HuH-7.5 (cell line): ENCODE measurements at places on chromosomes 2 and 18.

- DNase-seq, result peak; percentile 16
Measured at GRCh38 chr2:159712929-159713420, 669 bp downstream of the MARCHF7 start.

DNA sequence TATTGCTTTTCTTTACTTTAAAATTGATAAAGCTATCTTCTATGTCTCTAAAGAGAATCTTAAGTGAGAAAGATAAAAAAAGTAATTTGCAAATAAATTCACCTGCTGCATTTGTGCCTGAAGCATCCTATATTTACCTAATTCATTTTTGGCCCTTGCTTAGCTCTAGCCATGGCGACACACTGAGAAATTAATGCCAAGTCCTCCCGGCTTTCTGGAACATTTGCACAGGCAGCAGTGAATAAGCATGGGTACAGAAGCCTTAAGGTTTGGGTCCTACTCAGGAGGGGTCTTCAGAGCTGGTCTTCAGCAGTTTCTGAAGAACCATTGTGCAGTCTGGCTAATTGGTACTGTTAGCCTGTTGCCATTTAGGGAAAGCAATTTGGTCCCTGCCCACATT lies 73.9 kb upstream of the ZEB2 start:
- no peak for DNase-seq

DNA sequence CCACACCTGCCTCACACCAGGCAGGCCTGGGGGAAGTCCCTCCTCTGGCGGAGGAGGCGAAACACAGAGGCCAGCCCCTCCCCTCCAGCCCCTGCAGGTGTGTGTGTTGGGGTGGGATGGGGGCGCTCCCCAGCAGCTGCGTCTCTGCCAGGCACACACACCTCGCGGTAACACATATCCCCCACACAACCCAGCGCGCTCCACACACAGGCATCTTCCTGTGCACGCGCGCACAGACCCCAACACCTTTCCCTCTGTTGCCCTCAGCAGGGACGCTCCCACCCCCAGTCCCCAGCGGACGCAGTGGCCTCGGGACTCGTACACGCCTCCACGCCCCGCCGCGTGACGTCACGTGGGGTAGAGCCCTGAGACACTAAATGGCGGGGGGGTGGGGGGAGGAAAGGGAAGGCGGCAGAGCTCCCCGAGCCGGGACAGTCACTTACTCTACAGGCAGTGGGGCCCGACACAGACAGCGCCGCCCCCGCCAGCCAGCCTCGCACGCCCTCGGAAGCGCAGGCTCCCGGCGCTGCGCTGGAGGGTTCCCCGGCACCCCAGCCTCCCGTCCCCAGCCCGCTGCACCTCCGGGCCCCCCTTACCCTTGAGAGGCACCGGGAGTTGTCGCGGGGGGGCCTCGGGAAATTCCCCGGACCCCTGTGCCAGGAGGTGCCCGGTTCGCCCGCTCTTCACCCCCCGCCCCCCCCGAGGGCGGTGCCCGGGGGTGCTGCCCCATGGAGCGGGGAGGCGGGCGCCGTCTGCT lies at the start of gene WNT10A:
Gene WNT10A, plus strand, starts transcription at position 751 of the 757 bp plus-strand sequence. CDS start 144 bp downstream, outside the sequence.
- no peak for DNase-seq

- no peak for DNase-seq
Measured at GRCh38 chr2:240747256-240747655, 55.6 kb downstream of the AQP12A start.

DNA sequence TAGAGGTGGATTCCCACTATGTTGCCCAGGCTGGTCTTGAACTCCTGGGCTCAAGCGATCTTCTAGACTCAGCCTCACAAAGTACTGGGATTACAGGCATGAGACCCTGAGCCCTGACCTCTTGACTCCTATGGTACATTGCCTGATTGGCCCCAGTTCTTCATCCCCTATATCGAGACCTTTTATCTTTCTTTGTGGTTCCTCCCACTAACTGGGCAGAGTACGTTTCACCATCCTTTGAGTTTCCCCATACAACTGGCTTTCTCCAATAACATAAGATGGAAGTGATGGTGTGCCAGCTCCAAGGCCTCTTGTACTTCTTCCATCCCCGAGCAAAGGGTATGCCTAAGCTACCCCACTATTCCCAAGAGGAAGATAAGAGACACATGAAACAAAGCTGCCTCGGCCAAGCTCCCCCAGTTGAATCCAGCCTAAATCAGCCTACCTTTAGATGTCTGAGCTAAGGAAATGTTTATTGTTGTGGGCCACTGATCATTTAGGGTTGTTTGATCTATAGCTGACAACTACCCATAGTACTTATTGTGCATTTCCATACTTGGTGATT lies 8.3 kb upstream of the TMEM247 start:
- no peak for DNase-seq

DNA sequence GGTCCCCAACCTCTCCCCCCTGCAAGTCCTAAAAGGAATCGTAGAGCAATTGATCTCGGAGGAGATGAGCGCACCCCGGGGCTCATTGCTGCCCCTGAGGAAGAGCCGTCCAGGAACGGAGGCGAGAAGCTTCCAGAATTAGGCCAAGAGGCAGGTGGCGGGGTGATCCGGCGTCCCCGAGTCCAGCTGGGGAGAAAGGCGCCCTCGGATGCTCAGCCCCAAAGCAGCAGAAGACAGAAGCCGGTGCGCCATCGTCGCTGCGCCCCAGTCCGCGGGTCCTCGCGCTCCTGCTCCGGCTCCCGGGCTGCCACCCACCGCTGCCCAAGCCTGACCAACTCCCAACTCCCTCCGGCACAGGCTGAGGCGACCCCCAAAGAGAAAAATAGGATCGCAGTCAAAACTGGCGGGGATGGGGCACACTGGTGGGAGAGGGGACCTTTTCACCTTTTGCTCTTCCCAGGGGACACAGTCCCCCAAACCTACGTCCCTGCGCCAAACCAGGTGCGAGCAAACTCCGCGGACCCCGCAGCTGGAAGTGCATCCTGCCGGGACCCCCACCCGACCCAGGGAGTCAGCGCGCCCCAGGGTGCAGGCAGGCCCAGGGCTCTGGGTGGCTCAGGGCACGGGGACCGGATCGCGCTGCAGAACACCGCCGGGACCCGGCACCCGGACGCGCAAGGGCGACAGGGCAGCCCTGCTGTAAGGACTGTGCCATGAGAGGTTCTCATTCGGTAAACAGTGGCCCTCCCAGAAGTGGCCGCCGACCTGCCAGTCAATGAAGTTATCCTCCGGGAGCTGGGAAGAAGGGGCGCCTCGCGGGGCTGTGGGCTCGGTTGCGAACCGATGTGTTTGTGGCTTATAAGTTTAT lies 8.4 kb upstream of the MEIS1 start:
- no peak for DNase-seq

- no peak for DNase-seq
Measured at GRCh38 chr2:238427435-238428162, 872 bp downstream of the ASB1 start.

GRCh38 chr2:28716265-28716865 lies 35.3 kb upstream of the PPP1CB start:
- peak; percentile 21 for DNase-seq

DNA sequence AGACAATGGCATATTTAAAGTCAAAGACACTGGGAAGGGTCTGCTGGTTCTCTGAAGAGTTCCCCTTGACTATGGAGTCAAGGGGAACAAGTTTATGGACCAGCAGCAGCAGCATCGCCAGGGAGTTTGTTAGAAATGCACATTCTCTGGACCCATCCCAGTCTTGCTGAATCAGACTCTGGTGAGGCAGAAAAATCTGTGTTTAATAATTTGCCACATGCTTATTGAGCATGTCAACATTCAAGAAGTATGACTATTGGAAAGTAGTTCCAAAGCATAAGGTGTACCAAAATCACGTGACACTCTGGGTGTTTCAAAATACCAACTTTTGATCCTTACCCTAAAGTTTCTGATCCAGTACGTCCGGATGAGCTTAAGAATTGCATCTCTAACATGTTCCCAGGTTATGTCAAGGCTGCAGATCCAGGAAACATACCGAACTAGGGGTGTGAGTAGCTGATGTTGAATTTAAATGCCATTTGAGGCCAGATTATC lies 853.8 kb downstream of the TMEM182 start:
- no peak for DNase-seq

GRCh38 chr2:173881461-173881860 lies 83.7 kb downstream of the SP3 start:
- no peak for DNase-seq

DNA sequence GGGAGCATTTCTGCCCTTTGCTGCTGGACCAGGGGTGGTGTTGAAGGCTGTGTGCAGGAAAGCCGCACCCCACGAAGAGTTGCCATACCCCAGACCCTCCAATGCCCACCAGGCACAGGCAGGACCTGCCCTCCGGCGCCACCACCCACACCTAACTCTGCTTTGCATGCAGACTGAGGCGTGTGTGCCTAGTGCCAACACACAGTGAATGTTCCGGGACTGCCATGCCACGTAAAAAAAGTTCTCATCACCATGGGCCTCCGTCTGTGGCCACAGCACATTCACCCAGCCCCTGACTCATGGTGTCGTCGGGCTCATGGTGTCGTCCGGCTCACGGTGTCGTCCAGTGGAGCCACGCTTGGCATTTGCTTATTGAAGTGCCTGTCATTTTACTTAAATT lies 184.9 kb upstream of the RAB6C start:
- no peak for DNase-seq

- no peak for DNase-seq
Measured at GRCh38 chr2:222450021-222450420, 25.7 kb downstream of the SGPP2 start.

GRCh38 chr2:74850496-74851190 lies 16.7 kb downstream of the HK2 start:
- no peak for DNase-seq

DNA sequence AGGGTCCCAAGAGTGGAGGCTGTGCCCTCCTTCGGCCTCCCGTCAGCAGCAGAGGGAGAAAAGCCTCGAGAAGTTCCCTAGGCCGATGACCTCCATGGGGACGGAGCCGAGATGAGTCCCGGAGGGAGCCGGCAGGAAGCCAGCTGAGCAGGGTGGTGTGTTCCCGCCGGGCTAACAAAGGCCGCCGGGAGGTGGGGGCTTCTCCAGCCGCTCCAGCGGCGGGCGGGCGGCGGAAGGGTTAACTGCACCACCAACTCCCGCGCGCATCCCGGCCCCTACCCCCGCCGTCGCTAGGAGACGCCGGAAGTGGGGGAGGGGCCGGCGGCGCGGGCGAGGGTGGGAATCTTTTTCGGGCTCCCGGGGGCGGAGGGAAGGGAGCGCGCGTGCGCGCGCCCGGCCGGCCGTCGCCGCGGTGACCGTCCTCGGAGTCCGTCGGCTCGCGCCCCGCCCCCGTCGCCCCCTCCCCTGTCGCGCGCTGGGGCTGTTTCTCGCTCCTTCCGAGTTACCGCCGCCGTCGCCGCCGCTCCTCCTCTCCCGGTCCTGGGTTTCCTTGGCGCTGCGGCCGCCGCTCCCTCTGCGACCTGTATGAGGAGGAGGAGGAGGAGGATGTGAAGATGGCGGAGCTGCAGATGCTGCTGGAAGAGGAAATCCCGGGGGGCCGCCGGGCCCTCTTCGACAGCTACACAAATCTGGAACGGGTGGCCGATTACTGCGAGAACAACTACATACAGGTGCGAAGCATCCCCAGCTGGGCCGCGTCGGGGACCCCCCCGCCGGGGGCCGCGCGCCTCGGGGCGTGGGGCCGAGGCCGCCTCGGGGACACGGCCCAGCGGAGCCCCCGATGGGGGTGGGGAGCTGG lies at the start of gene ABI2:
Gene ABI2, plus strand, starts transcription at position 494 of the 859 bp plus-strand sequence. Its CDS starts 121 bp downstream, at position 615.
- DNase-seq, result peak; percentile 91

- DNase-seq, result peak; percentile 85
Measured at GRCh38 chr2:71452565-71452964, 796 bp upstream of the DYSF start.
